ENCODE measurements at places on chromosomes 7 and 10.

GRCh38 chr7:218316-218715 lies 25.9 kb downstream of the FAM20C start:
- no peak for DNase-seq

DNA sequence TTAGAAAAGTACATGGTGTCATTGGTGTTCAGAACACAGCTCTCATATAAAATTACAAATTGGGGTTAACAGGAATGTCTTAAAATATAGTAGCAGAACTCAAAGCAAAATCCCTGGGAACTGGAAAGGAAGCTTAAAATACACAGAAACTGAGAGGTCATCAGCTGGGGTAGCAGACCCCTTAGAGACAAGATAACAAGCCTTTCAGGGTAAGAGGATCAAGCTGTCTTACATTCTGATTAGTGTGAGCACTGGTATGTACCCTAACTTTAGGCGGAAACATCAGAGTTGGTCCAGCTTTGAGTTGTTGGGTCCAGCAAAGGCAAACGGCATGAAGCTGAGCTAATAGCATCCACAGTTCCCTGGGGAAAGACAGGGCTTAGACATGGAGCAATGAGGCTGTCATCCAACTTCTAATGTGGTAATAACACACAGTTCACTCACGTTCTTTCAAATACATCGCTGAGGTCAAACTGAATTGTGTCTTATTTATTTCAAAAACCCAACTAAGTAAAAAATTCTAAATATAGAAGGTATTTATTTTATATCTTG lies 32.6 kb downstream of the ARHGAP21 start:
- no peak for DNase-seq

GRCh38 chr7:25260862-25261494 lies 32.7 kb upstream of the NPVF start:
- no peak for DNase-seq

DNA sequence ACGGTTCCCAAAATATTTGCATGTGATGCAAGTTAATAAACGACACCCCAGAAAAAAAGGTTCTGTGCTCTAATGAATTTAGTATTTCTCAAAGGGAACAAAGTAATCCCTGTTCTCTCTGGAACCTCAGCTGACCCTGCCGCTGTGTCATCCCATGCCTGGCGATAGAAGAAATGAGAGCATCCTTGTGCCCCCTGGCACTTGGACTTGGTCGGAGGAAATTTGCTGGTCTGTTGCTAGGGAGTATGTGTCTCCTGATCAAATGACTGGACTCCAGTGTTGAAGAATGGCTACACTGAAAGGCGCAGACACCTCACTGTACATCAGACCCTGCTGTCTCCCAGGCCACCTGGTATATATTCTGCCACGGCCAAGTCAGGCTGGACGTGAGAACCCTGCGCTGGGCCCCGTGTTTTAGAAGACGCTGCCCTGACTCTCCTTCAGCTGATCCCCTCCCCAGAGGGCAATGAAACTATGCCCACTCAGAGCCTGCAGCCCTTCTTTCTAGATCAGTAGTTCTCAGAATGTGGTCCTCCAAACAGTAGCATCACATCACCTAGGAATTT lies 67.2 kb downstream of the THNSL1 start:
- DNase-seq = no peak

- no peak for DNase-seq
Measured at GRCh38 chr10:96493254-96493653, 20.5 kb downstream of the TLL2 start.

DNA sequence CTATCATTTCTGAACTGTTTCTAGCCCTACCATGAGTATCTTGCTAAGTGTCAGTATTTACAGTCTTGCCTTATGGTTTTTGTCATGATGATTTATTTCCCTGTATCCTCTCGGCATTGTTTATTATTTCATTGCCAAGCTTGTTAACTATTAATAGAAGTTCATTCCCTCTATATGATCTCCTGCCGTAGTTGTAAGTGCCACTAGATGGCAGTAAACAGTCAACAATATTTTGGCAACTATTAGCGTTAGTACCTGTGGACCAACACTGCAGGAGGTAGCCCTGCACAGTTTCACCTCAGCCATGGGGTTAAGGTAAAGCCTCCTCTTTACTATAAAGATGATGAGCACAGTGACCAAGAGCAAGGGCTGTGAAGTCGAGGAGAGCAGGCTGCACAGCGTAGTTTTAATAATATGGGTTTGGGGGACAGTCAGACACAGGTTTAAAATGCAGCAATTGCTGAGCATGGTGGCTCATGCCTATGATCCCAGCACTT lies 26.1 kb upstream of the CCNJ start:
- DNase-seq = no peak

DNA sequence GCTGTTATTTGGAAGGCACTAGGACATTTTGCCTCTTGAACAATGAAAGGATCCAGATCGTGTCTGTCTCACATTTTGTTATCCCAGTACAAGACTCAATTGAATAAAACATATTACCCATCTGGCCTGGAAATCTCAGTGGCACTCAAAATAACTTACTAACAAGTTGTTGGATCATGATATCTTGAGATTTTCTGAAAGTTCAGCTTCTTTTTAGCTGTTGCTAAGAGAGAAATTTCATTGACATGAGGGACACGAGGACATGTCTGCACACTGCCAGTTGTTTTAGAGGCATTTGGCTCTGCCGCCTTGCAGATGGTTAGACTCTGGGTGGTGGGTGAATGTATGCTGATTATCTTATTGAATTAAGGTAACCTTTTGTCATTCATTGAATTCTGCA lies 41.0 kb downstream of the KAT6B start:
- DNase-seq = no peak

DNA sequence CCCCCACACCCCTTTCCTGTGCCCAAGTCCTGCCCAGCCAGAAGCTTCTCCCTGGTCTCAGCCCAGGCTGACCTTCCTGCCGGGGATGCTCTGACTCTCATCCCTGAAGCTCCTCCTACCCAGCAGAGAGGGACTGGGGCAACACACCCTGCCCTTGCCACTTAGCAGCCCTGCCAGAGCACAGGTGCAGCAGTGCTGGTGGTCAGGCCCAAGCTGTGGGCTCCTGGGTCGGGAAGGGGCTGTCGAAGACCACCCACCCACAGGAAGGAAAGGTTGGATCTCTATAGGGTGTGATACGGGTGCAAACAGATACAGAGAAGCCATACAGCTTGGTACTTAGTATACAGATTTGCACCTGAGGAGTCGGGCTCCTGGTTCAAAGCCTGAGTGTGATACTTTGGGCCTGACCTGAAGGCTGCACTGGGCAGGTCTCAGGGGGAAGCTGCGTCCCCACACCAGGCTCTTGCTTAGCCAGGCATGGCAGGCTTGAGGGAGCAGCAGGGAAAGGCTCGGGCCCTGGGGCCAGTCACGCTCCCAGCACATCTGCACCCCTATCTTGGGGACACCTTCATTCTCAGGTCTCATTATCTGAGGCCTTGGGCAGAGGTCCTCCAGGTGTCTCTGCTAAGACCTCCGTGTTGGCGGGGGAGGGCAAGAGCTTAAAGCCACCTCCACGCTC lies 47.3 kb downstream of the TCERG1L start:
- no peak for DNase-seq

GRCh38 chr7:91243591-91244301 lies 20.5 kb upstream of the FZD1 start:
- no peak for DNase-seq

DNA sequence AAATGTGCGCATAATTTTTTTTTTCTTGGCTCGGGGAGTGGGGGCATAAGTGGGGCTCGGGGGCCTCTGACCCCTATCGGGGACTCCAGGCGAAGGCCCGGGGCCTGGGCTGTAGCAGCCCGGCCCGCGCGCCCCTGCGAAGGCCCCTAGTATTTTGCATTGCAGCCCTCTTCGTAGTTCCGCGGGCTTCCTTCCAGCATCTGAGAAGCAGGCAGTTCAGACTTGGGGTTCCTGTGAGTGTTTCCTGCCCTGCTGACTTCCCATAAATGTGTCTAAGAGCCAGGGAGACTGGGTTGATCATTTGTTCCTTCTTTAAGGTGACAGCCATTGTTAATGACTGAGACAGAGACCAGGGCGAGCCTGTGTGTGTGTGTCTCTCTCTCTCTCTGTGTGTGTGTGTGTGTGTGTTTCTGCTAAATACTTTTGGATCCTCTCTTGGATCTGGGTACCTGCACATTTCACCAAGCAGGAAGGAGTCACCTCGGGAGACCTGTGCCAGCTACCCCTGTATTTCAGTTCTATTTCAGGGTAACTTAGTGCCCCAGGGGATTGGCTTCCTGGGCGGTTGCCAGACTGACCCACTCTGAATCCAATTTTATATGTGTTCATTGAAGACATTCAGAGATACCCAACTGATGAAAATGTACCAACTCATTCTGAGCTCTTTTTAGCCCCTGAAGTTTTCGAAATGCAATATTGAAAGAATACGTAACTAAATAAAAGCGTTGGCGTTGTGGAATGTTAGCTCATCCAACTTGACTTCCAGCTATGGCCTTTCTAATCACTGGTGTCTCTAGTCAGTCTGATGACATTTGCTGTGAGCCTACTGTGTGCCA lies 805 bp downstream of the MSRB2 start:
- DNase-seq = no peak

GRCh38 chr7:91656541-91657482 lies 223.7 kb downstream of the MTERF1 start:
- no peak for DNase-seq

DNA sequence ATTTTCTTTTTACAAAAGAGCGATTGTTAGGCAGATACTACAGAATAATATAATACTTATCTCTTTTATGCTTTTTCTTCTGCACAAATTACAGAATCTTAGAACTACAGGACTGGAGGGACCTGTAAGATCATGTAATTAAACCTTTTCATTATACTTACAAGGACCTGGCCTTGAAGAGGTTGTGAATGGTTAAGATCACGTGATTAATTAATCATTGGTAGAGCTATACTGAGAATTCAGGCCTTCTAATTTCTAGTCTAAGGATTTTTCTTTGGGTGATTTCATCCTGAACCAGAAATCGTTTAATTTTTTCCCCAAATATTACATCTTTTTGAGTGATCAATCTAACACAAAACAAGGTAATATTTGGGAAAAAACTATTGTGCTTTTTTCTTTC lies 163.8 kb upstream of the SLC26A5 start:
- DNase-seq = no peak

DNA sequence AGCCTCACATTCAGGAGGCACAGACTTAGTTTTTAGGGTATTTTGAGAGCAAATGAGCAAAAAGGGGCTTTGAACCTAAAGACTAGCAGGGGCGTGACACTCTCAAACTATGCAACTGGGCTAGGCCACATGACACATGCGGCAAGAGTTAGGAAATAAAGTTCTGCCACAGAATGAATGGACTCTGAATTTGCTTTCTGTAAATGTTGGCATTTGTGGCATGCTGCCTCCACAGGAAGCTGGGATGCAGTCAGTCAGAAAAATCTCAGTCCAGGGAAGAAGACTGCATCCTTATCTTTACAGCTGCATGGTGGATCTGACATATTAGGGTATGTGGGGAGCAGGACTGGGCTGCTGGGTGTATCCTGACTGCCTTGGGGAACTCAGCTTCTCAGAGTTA lies 181.0 kb downstream of the COBL start:
- DNase-seq = no peak

DNA sequence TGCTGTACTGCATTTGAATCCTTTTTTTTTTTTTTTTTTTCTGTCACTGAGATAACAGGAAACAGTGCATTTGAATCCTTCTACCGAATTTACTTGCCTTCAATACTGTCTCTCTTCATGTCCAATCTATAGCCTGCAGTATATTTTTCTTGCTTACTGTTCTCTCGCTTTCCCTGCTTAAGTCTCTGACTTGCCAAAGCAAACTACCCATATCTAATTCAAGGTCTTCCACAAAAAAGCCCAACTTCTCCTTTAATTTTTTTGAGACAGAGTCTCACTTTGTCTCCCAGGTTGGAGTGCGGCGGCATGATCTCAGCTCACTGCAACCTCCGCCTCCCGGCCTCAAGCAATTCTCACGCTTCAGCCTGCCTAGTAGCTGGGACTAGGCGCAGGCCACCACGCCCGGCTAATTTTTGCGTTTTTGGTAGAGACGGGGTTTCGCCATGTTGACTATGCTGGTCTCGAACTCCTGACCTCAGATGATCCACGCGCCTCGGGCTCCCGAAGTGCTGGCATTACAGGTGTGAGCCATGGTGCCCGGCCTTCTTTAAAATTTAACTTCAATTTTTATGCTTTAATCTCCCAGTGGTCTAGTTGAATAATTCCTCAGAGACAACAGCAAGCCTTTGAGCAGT lies 882 bp downstream of the PDCD11 start:
- peak; percentile 12 for DNase-seq

All from stimulated activated naive CD4-positive, alpha-beta T cell treated with Interleukin-2 at 50 U/mL for 16 hours (primary cell).